CD4-positive, alpha-beta T cell treated with Interleukin-10 for 1 hour (primary cell): ENCODE measurements at places on chromosomes 12 and 14.
A peak's percentile ranks its signal among the peaks of the same experiment; 100 is the strongest.

GRCh38 chr14:74634964-74635363 lies 22.9 kb upstream of the LTBP2 start:
- no peak for DNase-seq

GRCh38 chr12:124923905-124924734 lies 9.7 kb upstream of the UBC start:
- DNase-seq: no peak

DNA sequence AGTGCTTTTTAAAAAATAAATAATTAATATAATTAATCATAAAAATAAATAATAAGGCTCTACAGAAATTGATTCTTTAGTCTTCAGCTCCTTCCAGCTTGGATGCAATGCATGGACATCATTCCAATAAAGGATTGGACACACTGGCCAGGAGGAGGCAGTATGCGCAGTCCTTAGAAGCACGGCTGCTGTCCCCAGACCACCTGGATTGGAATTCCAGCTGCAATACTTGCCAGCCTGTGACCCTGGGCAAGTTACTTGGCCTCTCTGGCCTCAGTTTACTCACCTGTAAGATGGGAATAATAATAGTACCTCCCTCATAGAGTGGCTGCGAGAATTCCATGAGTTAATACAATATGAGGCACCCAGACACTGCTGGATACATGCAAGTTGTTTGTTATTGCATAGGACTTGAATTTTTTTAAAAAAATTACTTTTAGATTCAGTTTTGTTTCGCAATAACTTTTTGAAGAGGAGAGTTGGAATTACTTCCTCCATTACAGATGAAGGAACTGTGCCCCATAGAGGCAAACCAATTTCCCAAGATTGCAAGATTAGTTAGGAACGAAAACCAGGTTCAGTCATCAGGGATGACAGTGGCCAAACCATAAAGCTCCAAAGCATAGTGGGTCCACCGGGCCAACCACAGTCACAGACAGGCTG lies 12.2 kb downstream of the RPH3A start:
- DNase-seq: no peak

GRCh38 chr12:122870867-122871664 lies 24.9 kb downstream of the VPS37B start:
- no peak for DNase-seq

- DNase-seq: no peak
Observed at GRCh38 chr14:49755378-49755777, 12.6 kb upstream of the KLHDC2 start.

GRCh38 chr12:44157359-44157758 lies 321.5 kb downstream of the TMEM117 start:
- no peak for DNase-seq

DNA sequence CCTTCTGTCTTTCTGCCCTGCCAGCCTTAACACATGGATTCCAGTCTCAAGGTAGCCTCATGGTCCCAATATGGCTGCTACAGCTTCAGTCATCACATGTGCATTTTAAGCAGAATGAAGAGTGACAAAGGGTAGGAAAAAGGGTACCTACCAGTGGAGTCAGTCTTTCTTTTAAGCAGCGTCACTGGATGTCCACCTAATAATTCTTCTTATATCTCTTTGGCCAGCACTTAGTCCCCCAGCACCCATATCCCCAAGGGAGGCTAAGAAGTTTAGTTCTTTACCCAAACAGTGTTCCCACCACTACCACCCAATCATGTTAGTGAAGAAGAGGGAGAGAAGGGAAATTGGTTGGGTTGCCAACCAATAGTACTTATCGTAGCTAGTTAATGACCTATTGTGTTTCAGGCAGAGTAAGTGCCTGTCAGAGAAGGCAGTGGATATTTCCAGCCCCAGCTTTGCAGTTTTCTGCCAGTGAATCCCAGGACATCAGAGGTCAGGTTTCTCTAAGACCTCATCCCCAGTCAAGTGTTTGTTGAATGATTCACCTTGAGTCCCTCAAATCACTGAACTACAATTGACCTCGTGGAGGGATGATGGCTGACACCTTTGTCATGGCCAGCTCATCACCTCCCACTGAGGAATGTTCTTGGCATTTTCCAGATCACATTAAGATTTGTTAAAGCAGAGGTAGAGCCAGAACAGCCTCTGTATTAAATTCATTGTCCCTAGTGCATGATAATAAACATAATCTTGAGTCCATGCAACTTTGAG lies 250.9 kb upstream of the CRY1 start:
- no peak for DNase-seq

DNA sequence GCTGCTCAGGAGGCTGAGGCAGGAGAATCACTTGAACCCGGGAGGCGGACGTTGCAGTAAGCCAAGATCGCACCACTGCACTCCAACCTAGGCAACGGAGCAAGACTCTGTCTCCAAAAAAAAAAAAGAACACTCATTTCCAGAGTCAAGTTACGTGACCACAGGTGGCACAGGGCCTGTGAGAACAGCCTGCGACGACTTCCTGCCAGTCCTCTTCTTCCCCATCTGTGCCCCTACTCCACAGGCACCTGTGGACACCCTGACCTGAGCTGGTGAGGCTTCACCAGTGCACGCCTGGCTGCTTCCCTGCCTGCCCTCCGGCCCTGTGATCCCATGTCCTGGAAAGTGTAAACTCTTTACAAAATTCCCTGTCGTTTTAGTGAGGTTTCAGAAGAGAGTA lies 77.7 kb downstream of the PPP2R5C start:
- peak; percentile 58 for DNase-seq

DNA sequence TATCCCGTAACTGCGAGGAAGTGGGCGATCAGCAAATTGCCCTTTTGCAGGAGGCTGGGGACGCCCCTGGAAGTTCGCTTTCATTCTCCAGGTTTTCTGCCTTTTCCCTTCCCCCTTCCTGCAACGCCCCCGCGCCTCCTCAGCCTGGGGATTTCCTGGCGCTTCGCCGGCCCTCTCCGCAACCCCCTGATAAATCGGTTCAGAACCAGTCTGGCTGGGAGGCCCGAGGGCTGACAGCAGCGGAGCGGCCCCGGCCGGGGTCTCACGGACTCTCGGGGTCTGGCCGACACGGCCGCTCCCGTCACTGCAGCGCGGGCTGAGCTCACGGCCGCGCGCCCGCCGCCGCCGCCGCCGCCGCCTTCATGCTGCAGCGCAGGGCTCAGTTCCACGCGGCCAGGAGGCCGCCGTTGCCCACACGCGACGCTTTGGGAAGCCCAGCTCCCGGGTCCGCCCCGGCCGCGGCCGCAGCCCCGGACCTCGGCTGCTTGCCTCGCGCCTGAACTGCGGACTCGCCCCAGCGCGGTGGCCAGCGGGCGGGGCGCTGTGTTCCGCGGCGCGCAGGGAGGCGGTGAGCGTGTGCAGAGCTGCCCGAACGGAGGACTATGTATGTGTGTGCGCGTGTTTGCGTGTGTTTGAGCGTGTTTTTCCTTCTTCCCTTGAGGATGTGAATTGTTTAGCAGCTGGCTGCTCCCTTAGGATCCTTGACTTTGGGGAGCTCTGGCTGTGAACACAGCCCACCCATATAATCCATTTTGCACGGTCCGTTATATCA lies at the start of gene LRFN5:
Gene LRFN5, plus strand, starts transcription at position 345 of the 772 bp plus-strand sequence.
- DNase-seq: no peak

- DNase-seq: no peak
Observed at GRCh38 chr14:95496690-95497259, 19.7 kb downstream of the SYNE3 start.

- DNase-seq: no peak
Observed at GRCh38 chr12:97659117-97659880, 196.7 kb downstream of the RMST start.

GRCh38 chr14:105205673-105206208 lies 24.6 kb upstream of the NUDT14 start:
- no peak for DNase-seq

DNA sequence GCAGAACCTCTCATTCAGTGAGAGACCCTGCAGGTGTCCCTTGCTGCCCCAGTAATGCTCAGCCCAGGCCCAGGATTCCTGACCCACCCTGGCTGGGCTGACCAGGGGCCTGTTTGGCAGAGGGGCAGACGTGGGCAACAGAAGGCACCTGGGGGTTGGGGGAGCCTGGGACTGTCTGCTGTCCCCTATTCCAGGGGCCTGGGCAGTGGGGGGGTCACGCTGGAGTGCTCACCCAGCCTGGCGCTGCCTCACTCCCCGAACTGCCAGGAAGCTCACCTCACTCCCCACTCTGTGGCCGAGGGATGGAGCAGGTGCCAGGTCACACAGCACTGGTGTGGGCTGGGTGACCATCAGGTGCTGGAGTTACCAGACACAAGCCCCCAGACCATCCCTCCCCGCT lies 22.6 kb upstream of the NUDT14 start:
- DNase-seq: no peak

- DNase-seq: no peak
Observed at GRCh38 chr14:68653108-68653507, 139.8 kb downstream of the ZFP36L1 start.

DNA sequence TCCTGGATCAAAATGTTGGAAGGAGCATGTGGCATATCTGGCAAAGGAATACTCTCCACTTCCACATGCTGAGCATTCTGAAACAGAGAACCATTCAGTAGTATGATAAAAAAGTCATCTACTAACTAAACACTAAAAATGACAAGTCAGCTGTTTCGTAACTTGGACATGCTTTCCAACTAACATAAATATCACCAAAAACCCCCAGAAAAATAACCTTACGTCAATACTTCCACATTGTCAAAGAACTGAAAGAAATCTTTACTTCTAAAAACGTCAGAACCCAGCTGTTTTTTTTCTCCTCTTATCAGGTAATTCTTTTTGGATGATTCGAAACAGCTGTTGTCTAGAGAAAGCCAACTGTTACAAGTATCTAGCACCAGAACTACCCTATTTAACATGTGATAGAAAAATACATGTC lies 8.2 kb downstream of the WBP11 start:
- no peak for DNase-seq

GRCh38 chr12:89316705-89317139 lies 35.6 kb downstream of the DUSP6 start:
- no peak for DNase-seq

- DNase-seq: no peak
Observed at GRCh38 chr12:110071504-110071903, 23.2 kb upstream of the C12orf76 start.

- no peak for DNase-seq
Observed at GRCh38 chr12:105641749-105642148, 311.3 kb downstream of the C12orf75 start.

DNA sequence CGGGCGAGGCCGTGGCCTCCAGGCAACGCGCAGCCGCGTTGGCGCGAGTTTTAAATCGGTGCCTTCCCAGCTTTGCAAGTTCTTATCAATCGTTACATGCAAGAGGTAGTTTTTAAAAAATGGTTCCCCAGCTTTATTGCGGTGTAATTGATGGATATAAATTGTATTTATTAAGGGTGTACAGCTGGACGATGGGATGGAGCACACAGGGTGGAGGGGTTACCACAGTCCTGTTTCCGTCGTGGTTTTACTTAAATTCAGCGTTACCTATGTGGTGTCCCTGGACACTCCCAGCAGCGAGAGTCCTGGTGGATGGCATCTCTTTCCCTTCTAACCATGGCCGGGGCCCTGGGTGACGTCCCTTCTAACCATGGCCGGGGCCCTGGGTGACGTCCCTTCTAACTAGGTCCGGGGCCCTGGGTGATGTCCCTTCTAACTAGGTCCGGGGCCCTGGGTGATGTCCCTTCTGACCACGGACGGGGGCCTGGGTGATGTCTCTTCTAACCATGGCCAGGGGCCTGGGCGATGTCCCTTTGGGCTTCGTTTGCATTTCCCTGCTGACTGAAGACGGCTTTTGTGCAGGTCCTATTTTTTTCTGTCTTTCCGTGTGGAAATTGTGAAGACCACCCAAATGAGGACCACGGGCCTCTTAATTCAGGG lies 97.9 kb downstream of the TNFAIP2 start:
- no peak for DNase-seq

DNA sequence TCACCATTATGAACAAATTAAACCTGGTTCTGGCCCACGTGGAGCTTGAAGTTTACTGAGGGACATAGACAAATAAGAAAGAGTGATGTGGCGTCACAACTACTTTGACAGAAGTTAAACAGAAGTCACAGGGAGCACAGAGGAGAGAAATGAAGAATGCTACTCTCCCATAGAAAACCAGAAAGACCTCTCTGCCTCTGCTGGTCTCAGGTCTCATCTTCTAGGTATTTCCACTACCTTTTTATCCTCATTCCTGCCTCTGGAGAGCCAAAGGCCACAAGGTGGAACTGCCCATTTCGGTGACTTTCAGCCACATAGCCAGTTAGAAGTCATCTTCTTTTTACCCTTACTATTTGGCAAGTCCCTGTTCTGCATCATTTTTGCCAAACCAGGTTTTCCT lies 170.5 kb downstream of the CAND1 start:
- no peak for DNase-seq

DNA sequence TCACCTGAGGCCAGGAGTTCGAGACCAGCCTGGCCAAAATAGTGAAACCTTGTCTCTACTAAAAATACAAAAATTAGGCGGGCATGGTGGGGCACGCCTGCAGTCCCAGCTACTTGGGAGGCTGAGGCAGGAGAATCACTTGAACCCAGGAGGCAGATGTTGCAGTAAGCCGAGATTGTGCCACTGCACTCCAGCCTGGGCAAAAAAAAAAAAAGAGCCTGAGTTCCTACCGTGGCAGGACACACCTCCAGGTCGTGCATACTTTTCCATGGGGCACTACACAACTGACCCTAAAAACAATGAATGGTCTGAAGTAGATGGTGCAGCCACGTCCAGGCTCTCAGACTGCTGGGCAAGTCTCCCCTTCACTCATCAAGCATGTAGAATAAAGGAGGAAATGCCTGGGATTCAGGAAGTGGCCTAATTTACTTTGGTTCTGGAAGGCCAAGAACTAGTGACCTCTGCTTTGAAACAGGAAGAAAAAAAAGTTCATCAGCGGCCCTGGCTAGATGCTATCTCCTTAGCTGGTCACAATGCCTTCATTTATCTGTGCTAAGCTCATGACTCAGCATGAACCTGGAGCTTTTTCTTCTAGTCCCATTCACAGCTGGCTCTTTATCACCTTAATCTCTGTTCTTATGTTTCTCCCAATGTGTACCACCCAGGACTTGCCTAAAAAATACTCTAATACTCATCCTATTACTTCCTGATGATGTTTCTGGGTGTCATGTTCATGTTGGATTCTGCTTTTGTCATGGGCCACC lies 55.8 kb upstream of the OR6J1 start:
- DNase-seq: no peak

DNA sequence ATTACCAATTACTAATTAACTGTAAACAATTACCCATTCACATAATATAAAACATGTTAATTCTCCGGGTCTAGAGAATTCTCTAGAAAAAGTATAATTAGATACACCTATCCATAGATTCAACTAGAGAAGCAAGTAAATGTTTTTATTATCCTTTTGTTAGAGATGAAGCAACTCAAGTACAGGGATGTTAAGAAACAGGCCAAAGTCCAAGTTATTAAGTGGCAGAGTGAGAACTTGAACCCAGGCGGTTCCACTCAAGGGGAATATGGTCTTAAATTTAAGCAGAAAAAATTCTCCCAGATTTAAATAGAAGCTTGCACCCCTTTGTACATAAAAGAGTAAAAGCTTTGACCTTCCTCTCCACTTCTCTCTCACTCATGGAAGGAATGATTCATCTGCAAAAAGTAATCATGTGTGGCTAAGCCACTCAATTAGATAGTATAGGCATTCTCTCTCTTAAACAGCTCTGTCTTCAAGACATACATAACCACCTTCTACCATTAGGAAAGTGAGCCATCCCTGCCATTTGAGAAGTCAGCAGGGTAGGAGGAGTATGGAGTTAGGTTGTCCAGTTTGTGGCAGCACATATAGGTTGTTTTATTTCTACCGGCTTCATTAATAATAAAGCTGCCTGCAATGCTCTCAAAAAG lies 34.1 kb downstream of the ERGIC2 start:
- DNase-seq: no peak

- no peak for DNase-seq
Observed at GRCh38 chr12:29589286-29589820, 91.9 kb upstream of the OVCH1 start.

GRCh38 chr12:54384591-54385041 lies at the start of gene ZNF385A:
Gene ZNF385A, minus strand, starts transcription at chr12:54384733. Its CDS starts 219 bp downstream, at chr12:54384514.
- DNase-seq: no peak
